Activated gamma-delta T cell treated with Interleukin-2 at 50 U/mL for 16 hours (primary cell): ENCODE measurements at places on chromosomes 2 and 18.

GRCh38 chr2:119005051-119005450 lies 63.1 kb downstream of the MARCO start:
- DNase-seq, result no peak

DNA sequence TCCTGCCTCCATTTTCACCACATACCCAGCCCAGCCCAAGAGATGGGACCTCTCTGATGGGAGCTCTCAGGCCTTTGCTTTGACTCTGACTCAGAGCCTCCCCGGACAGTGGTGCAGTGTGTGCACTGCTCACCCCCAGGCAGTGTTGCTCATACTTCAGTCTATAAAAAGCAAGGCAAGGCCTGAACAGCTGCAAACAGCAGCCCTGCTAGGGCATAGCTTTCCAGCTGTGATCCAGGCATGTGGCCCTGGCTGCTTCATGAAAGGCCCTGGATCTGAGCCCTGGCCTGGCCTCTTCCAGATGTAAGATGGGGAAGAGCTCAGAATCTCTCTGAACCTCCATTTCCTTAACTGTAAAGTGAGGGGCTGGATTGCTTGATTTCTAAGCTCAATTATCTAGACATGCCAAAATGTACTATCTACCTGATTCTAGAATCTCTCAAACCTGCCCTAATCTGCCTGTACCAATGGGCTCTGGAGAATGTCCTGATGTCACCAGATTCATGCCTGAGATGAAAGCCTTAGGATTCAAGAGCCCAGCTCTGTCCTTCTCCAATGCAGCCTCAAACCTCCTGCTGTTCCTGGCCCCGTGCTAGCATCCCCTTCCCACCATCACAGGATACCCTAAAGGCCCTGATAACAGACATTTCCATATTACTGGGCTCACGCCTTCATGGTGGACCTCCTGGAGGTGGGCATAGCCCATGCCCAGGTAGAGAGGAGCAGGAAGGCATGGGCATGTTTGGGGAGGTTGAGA lies 206.9 kb downstream of the ARL4C start:
- DNase-seq, result peak; percentile 26

DNA sequence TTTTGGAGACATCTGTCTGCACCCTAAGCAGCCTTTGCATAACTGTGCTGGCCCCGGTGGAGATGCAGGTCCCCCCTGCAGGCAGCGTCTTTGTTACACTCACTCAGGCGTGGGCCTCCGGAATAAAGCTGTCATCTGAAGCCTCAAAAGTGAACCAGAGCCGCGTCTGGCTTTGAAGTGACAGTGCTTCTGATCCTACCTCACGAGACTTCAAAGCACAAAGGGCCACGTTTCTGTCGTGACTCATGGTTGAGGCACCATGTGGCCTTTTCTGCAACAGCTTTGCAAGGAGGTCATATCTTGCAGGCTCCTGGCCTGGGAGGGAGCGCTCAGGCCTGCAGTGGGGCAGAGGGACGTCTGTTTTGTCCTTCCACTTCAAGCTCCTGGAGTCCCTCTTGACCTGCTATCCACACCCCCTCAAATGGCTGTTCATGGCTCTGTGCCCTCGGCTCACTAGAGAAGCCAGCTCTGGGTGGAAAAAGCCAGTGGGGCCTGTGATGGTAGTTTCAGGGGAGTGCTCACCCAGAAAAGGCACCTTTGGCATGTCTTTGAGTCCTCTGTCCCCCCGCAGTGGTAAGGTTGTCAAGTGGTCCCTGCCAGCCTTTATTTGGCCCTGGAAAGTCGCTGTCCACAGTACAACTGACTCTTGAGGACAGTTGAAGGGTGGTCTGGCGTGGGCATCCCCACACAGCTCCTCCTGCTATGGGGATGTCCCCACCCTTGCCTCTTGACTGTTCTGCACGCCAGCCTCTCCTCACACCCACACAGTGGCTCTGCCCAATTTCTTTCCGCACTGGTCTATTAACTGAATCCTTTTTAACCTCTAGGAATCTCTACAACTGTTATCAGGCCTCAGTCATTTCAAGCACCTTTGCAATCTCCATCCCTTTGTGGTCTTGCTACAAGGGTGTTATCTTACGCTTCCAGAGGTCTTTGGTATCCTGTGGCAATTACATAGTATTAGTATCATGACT lies 19.3 kb downstream of the GPR55 start:
- peak; percentile 82 for DNase-seq

DNA sequence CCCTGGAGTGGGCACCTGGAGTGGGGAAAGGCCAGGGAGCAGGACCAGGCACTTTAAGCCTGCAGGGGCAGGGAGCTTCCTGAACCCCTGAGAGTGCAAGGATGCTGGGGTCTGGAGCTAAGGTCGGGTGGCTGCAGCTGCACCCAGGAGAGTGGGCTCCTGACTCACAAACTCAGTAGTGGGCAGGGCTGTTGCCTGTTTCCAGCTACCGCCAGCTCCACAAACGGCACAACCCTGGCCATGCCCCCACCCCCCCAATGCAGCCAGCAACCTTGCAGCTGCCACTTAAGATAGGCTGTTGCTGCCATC lies 688.8 kb downstream of the NYAP2 start:
- no peak for DNase-seq

DNA sequence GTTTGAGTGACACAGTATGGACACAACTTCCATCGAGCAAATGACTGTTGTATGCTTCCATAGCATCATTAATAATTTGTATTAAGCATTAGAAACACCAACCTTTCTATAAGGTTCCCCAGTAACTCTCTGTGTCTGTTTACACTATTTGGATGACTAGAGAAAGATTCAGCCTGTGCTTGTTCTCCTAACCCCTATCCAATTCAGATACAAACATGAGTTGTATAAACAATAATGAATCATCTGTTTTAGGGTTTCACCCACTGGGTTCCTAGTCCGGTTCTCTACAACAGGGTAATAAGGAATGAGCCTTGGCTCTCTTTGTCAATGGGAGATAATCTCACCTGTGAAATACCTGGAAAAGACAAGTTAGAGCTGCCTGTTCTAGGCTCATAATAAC lies 894.1 kb upstream of the PIK3C3 start:
- DNase-seq, result no peak

GRCh38 chr2:30437809-30438548 lies 9.1 kb upstream of the LCLAT1 start:
- no peak for DNase-seq

DNA sequence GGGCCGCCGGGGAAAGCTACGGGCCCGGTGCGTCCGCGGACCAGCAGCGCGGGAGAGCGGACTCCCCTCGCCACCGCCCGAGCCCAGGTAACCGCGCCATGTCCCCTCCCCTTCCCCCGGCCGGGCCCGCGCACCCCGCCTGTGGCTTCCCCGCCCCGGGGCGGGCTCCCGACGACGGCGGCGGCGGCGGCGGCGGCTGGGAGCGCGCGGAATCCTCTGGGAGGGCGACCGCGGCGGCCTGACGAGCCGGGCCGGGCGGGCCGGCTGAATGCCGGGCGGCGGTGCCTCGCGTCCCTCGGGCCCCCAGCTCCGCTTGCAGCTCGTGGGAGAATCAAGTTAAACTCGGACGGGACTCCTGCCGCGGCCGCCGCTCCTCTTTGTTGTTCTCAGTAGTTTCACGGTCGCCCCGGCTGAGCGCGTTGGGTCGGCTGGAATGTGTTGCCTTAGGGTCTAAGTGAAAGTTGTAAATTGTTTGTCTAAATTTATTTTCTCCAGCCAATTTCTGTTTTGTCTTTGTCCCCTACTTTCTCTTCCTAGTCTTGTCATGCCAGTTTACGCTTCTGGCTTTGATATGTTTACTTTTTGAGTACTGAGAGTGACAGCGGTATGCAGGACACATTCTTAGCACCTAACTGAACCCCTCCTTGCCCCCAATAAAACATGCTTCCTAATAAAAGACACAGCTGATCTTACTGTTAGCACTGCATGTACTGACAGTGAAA lies 685 bp downstream of the SMAD4 start:
- DNase-seq, result peak; percentile 66
